ENCODE measurements at places on chromosomes 16 and 17.

- no peaks in the 10 kb centered on the region for H3K27me3 ChIP-seq
- no peak overlapping the region for H3K4me3 ChIP-seq
- H3K4me1 ChIP-seq, result peaks cover 6% of the 10 kb centered on the region
- peaks cover 3% of the 10 kb centered on the region for H3K36me3 ChIP-seq
- DNase-seq, result peak; percentile 75
- no peak overlapping the region for H3K27ac ChIP-seq
Observed at GRCh38 chr17:9924735-9925191, 19.7 kb upstream of the RCVRN start.

DNA sequence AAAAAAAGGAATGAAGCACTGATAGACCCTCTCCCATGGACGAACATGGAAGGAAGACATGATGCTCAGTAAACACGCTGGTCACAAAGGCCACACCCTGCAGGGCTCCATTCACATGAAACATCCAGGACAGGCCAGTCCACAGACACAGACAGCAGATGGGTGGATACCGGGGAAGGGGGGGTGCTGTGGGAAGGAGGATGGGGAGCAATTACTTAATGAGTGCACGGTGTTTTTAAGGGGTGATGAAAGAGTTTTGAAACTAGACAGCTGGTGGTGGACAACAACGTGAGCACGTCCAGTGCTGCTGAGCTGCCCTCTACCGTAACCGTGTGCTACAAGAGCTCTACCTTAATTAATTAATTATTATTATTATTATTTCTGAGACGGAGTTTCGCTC, 6.0 kb upstream of the SLC16A3 start:
- H3K27me3 ChIP-seq, result no peaks in the 10 kb centered on the region
- no peak for DNase-seq
- no peak overlapping the region for H3K27ac ChIP-seq
- H3K4me1 ChIP-seq, result peaks cover 14% of the 10 kb centered on the region

DNA sequence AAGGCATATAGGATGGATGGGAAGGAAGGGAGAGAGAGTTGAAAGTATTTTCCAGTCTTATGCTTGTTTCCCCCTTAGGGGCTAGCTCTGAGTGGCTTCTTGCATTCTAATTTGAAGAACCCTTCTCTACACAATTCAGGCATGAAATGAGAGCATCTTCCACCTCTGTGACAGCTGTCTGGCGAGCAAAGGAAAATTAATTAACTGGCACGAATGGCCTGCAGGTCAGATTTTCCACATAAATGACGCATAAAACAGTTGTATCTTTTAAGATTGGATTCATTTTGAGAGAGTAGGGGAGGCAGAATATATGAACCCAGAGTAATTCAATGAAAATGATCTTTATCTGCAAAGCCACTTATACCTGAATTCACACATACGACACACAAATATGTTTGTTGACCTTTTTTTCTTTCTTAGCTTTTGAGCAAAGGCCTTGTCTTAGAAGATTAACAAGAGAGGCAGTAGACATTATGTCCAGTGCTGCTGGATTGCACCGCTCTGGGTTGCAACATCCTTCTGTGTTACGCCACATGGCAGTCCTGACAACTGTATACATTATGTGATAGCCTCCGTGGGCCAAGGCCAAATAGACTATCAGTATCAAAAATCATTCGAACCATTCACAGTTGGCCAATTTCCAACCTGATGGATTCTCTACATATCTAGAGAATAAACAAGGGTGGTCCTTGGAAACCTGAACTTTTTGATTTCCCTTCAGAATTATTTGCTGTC, 173.0 kb upstream of the GOT2 start:
- no peak overlapping the region for H3K4me3 ChIP-seq
- H3K27me3 ChIP-seq, result no peaks in the 10 kb centered on the region
- H3K36me3 ChIP-seq, result no peaks in the 10 kb centered on the region
- DNase-seq, result no peak
- no peaks in the 10 kb centered on the region for H3K4me1 ChIP-seq

DNA sequence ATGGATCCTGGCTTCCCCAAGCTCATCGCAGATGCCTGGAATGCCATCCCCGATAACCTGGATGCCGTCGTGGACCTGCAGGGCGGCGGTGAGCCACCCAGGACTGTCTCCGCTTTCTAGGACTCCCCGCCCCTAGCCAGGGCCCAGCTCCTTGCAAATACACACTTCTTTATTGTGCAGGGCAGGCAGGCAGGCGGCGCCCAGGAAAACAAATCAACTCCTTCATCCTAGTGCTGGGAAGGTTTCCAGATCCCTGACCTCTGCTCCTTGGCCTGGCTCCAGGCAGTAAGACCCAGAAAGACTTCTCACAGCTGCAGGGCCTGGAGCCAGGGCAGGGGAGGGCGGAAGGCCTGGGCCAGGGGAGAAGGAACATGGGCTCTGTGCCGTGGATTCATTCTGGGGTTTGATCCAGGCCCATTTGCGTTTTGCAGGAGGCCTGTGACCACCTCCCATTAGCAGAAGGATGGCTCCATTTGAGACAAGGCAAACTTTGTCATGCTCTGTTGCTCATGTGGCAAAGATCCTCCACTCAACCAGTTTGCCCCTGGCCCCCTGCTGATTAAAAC, 6.0 kb upstream of the LPCAT2 start:
- peak overlapping the region; percentile 44 for H3K27ac ChIP-seq
- peak; percentile 93 for DNase-seq
- no peaks in the 10 kb centered on the region for H3K27me3 ChIP-seq
- peaks cover 61% of the 10 kb centered on the region for H3K36me3 ChIP-seq
- no peak overlapping the region for H3K4me3 ChIP-seq

- peak; percentile 24 for DNase-seq
- H3K4me1 ChIP-seq, result no peaks in the 10 kb centered on the region
- H3K27me3 ChIP-seq, result peaks cover 4% of the 10 kb centered on the region
- H3K4me3 ChIP-seq, result no peak overlapping the region
Observed at GRCh38 chr16:14289692-14290340, 218.7 kb downstream of the MRTFB start.

GRCh38 chr17:77686903-77687302, 271.6 kb upstream of the TNRC6C start:
- no peak overlapping the region for H3K27ac ChIP-seq
- DNase-seq, result no peak
- H3K36me3 ChIP-seq, result no peaks in the 10 kb centered on the region
- H3K4me1 ChIP-seq, result no peaks in the 10 kb centered on the region
- H3K27me3 ChIP-seq, result peaks cover 22% of the 10 kb centered on the region

DNA sequence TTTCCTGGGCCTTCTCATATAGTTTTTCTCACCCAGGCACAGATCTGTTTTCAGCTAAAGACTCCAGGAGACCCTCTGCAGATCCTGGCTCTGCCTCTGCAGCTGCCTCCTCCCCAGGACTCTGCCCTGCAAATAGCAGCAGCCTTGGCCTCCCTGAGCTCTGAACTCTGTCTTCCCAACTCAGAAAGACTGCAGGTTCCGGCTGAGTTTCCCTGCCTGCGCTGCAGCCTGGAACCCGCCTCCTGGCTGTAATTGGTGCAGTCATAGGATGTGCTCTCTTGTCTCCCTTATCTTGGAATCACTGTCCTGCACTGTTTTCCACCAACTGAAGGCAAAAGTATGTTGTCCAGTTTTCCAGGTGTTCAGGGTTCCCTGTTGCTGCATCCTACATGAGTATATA, 14.3 kb upstream of the DNASE1 start:
- DNase-seq, result no peak
- no peak overlapping the region for H3K4me3 ChIP-seq
- H3K27me3 ChIP-seq, result no peaks in the 10 kb centered on the region
- H3K36me3 ChIP-seq, result peaks cover 9% of the 10 kb centered on the region
- no peak overlapping the region for H3K27ac ChIP-seq

DNA sequence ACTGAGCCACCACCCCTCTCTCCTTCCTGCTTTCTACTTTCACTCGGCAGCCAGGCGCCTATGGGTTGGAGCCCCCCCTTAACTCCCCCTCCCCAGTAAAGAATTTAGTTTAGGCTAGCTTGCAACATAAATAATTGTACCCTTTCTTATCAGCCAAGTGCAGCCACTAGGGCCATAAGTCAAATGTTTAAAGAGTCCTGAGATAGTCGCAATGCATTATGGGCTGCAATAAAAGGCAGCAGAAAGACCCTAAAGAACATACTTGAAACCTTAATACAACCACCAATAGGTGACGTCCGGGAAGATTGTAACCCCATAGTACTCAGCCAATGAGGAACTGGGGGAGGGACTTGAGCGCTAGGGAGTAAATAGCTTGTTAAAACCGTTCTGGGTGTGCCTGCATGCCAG, 40.5 kb downstream of the C16orf82 start:
- no peaks in the 10 kb centered on the region for H3K27me3 ChIP-seq
- H3K27ac ChIP-seq, result no peak overlapping the region
- no peak for DNase-seq
- no peaks in the 10 kb centered on the region for H3K4me1 ChIP-seq
- H3K36me3 ChIP-seq, result no peaks in the 10 kb centered on the region

- no peaks in the 10 kb centered on the region for H3K4me1 ChIP-seq
- peaks cover 16% of the 10 kb centered on the region for H3K27me3 ChIP-seq
- no peak for DNase-seq
- no peak overlapping the region for H3K27ac ChIP-seq
- H3K4me3 ChIP-seq, result no peak overlapping the region
Observed at GRCh38 chr16:55367301-55367811, 43.4 kb downstream of the IRX6 start.

DNA sequence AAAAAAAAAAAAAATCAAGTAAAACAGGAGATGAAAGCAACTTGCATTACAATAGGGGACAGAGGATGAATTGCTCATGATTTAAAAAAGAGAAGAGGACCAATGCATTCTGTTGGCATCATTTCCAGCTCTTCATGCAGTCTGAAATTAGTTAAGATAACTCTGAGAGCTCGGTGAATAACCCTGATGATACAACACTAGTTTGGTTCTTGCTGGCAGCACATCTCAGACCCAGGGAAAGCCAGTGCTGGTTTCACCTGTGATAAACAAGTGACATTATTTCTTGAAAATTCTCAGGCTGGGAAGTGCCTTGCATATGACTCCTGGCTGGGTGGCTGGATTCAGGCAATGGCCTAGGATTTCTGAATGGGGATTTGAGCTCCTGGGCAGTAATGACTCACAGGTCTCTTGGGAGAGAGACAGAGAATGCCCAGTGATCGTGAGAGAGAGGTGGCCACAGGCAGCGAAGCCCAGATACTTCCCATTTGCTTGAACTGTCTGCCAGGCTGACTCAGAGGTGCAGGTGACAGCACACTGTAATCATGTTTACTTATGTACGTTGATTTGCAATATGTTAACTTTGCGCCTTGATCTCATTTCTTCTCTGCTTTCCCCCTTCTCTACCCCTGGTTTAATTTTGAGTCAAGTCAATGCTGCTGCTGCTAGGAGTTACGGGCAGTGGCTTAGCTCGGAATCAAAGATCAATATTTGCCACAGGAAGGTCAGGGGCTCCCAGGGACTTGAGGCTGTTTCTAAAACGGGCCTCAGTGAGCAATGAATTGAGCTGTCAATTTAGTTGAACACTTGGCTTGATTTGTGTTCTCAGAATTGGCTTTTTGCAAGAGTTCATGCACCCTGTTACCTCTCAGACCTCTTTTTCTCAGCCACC, 27.1 kb downstream of the ARSG start:
- H3K27me3 ChIP-seq, result no peaks in the 10 kb centered on the region
- H3K36me3 ChIP-seq, result no peaks in the 10 kb centered on the region
- no peaks in the 10 kb centered on the region for H3K4me1 ChIP-seq
- no peak overlapping the region for H3K27ac ChIP-seq
- no peak overlapping the region for H3K4me3 ChIP-seq

- H3K4me1 ChIP-seq, result peaks cover 44% of the 10 kb centered on the region
- peak overlapping the region; percentile 67 for H3K27ac ChIP-seq
- DNase-seq, result peak; percentile 98
- no peaks in the 10 kb centered on the region for H3K36me3 ChIP-seq
- H3K4me3 ChIP-seq, result no peak overlapping the region
Observed at GRCh38 chr17:57892820-57893595, 43.2 kb upstream of the MRPS23 start.

DNA sequence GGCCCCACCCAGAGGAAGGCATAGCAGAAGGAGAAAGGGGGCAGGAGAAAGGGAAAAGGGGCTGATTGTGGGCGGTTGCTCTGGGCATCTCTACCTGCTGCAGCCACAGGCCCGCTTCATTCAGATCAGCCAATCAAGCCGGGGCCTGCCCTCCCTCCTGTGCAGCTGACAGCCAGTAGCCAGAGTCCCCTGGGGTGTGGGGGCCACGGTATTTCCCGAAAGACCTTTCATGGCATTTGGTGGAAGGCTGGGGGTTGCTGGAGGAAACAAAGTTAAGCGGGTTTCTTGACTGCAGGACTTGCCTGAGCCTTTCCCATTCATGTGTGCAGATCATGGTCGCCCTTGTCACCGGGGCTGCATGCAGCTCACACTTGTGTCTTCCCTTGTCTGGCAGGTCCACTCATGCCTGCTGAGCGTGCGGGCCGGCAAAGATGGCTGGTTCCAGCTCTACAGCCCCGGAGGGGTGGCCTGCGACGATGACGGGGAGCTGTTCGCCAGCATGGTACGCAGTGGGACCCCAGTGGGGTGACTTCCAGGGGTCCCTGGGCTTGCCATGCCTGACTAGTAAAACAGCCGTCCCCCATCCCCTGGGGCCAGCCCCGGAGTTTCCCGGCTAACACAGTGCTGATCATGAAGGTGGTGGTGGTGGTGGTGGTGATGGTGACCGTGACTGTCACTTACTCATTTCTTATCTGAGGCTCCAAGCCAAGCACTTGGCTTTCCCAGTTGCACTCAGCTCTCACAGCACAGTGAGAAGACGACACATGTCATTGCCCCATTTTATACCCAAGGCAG, 82.7 kb upstream of the PLCG2 start:
- no peaks in the 10 kb centered on the region for H3K27me3 ChIP-seq
- no peak overlapping the region for H3K4me3 ChIP-seq
- DNase-seq, result no peak
- H3K27ac ChIP-seq, result no peak overlapping the region
- peaks cover 20% of the 10 kb centered on the region for H3K4me1 ChIP-seq

GRCh38 chr17:45740553-45741330, 43.4 kb upstream of the CRHR1 start:
- no peaks in the 10 kb centered on the region for H3K36me3 ChIP-seq
- H3K27ac ChIP-seq, result no peak overlapping the region
- H3K27me3 ChIP-seq, result peaks cover 9% of the 10 kb centered on the region
- H3K4me1 ChIP-seq, result no peaks in the 10 kb centered on the region
- no peak overlapping the region for H3K4me3 ChIP-seq

GRCh38 chr17:11356371-11356770, 115.4 kb downstream of the SHISA6 start:
- H3K36me3 ChIP-seq, result no peaks in the 10 kb centered on the region
- H3K4me3 ChIP-seq, result no peak overlapping the region
- no peak overlapping the region for H3K27ac ChIP-seq
- DNase-seq, result no peak

DNA sequence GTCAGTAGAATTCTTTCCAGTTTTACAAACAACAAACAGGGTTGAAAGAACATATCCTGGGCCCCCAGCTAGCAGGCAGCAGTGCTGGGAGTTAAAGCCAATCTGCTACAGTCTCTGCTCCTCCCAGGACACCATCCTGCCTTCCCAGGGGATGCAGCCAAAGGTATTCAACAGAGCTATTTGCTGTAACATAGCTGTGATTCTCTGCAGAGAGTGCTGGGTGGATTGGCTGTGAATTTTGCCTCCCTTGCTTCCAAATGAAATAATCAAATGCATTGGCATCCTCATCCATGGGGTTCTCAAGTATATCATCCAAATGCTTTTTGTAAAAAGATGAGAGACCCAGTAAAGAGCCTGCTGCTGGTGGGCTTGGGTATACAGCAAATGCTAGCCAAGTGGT, 124.3 kb downstream of the NPIPB5 start:
- no peak overlapping the region for H3K4me3 ChIP-seq
- H3K27ac ChIP-seq, result no peak overlapping the region
- DNase-seq, result no peak
- no peaks in the 10 kb centered on the region for H3K4me1 ChIP-seq
- H3K27me3 ChIP-seq, result peaks cover 12% of the 10 kb centered on the region

Measured in IMR-90 (cell line).